ENCODE measurements at places on chromosomes 2 and 18.

- DNase-seq, result peak; percentile 41
Observed at GRCh38 chr2:241009601-241010530, 11.4 kb downstream of the SNED1 start.

GRCh38 chr2:223976635-223977226 is 19.5 kb downstream of the MRPL44 start:
- DNase-seq, result no peak

GRCh38 chr2:85579266-85579935 is 2.0 kb downstream of the VAMP8 start:
- DNase-seq, result no peak

DNA sequence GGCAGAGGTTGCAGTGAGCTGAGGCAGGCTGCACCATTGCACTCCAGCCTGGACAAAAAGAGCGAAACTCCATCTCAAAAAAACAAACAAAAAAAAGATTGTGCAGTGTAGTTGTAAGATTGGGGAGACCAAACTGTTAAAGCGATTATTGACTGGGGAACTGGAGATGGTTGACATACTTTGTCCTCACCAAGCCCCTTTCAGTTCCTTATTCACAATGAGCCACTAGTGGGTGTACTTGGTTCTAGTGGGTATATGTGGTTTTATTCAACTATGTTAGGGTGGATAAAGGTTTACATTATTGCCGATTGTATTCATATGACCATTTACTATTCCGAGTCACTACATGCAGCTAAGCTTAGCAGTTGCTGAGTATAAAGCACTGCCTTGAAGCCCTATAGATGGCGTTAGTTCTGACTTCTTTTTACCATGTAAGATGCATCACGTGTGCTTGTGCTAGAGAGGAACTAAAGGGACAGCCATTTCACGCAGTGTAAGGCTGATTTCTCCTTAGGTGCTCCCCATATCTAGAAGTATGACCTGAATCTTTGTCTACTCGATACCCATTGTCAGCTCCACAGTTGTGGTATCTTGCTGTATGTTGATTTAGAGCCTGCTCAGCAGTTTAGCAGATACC is 12.1 kb downstream of the EIF4E2 start:
- DNase-seq, result no peak

GRCh38 chr18:34521040-34521439 is 189.1 kb upstream of the DTNA start:
- no peak for DNase-seq

GRCh38 chr18:28143725-28144124 is 33.2 kb downstream of the CDH2 start:
- no peak for DNase-seq

- no peak for DNase-seq
Observed at GRCh38 chr2:230068016-230068650, 591 bp downstream of the SLC16A14 start.

- no peak for DNase-seq
Observed at GRCh38 chr2:163659224-163659623, 76.6 kb downstream of the FIGN start.

DNA sequence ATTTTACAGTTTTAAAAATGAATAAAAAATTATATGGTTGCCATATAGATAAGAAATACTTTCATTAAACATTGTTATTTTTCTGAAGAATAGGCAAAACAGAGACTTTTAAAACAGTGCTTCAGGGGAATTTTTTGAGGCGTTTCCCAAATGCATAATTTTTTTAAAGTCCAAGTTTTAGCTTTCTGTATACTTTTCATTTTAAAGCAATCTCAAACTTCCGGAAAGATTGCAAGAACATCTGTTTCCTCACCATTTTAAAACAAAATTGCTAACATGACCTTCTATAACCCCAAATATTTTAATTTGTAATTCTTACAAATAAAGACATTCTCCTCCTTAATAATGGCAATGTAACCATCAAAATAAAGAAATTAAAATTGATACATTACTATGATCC is 15.1 kb upstream of the MBD2 start:
- DNase-seq, result no peak

DNA sequence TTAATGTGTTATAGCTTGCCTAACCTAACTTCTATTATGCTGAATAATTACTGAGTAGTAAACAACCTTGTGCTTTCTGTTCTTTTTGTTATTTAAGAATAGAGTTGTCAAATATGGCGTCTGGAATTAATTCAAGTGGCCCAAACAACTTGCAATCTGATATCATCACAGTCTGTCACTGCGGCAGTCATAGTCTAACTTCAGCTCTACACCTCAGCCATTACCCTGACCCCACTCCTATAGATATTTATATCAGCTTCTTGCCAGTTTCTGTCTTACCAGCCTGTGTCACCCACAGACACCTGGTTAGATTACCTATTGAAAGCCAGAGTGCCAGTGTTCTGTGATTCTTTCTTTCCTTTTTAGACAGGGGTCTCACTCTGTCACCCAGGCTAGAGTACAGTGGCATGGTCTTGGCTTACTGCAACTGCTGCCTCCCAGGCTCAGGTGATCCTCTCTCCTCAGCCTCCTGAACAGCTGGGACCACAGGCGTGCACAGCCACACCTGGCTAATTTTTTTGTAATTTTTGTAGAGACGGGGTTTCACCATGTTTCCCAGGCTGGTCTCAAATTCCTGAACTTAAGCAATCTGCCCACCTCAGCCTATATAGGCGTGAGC is 14.1 kb upstream of the KLHL41 start:
- no peak for DNase-seq

- no peak for DNase-seq
Observed at GRCh38 chr2:181198183-181198864, 217.9 kb downstream of the UBE2E3 start.

DNA sequence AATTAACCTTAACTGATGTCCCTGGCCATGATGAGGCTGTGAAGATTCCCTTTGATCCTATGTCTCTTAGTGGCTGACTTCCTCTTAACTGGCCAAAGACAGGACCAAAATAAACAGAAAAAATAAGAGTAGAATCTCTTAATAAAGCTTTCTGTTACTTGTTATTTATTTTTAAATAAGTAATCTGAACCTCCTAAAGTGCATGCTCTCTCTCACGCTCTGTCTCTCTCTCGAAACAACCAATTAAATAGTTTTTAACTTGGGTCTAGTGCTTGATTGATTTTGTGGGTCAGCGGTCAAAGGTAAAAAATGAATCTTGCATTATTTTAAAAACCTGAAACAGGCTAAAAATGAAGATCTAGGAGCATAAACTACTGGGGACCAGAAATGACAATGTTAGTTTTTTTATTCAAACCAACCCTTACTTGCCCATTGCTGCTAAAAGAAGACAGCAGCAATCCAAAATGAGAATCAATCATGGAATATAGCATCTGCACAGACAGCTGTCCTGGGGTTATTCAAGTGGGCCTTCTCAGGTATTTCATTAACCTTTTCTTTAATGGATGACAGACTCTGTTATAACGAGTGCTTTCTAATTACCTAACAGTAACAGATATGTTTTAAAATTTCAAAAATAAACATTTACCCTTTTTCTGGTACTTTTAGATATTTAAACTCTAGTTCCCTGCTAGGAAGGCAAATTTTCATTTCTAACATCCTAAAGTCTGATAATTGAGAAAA is 11.2 kb downstream of the GAREM1 start:
- DNase-seq, result no peak

GRCh38 chr2:196171946-196172345 is 568 bp upstream of the STK17B start:
- no peak for DNase-seq

- DNase-seq, result no peak
Observed at GRCh38 chr2:144429396-144430112, 90.4 kb downstream of the ZEB2 start.

- no peak for DNase-seq
Observed at GRCh38 chr2:218362606-218363005, 5.9 kb downstream of the CATIP start.

- no peak for DNase-seq
Observed at GRCh38 chr18:63169853-63170252, 149.7 kb downstream of the BCL2 start.

GRCh38 chr18:57898506-57899124 is 95.5 kb upstream of the ATP8B1 start:
- peak; percentile 94 for DNase-seq

- no peak for DNase-seq
Observed at GRCh38 chr2:63435070-63435469, 153.2 kb downstream of the WDPCP start.

DNA sequence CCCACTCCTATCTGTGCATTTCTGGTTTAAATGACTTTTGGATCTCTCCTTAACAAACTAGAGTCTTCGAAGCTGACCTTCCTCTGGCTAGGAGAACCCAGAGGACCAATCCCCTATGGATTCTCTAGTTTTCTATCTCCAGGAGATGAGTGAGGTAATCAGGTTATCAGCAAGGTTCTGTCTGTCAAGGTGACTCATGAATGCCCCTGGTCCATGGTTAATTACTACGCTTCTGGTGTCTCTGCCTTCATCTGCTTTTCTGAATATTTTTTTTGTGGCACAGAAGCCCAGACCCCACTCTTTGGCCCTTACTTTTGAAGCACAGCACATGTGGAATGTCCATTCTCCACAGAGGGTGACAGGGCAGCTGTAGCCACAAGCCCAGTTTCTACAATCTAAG is 897.9 kb upstream of the KLHL29 start:
- no peak for DNase-seq

GRCh38 chr18:43279015-43279744 is 1.9 kb upstream of the SYT4 start:
- peak; percentile 63 for DNase-seq

GRCh38 chr2:235669983-235670962 is 176.4 kb downstream of the AGAP1 start:
- DNase-seq, result no peak

GRCh38 chr2:231348704-231349373 is 46.7 kb upstream of the B3GNT7 start:
- DNase-seq, result no peak

GRCh38 chr2:192082121-192082520 is 112.6 kb downstream of the TMEFF2 start:
- DNase-seq, result no peak

DNA sequence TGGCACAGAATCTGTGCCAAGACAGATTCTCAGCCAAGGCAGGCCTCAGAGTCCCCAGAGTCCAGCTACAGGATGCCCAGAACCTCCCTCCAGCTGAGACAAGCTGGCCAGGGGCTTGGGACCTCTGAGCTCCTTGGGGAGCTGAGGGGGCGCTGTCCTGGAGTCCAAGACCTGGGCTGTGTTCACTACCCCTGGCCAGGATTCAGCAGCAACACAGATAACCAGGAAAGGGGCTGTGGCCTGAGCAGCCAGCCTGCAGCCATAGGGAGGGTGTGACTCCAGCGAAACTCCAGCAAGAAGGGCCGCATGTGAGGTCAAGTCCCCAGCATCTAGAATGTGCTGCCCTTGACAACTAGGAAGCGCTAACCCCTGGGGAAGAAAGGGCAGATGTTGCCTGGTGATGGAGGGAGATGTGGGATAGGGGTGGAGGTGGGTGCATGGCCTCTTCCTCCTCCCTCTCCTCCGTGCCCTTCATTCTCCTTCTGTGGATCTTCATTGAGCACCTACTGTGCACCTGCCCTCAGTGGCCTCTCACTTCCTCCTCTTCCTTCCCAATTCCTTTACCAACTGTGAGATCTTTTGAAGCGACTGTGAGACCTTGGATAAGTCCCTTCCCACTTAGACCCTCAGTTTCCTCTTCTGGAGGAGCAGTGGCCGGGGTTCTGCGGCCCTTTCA is 7.7 kb upstream of the ARID5A start:
- DNase-seq, result no peak

DNA sequence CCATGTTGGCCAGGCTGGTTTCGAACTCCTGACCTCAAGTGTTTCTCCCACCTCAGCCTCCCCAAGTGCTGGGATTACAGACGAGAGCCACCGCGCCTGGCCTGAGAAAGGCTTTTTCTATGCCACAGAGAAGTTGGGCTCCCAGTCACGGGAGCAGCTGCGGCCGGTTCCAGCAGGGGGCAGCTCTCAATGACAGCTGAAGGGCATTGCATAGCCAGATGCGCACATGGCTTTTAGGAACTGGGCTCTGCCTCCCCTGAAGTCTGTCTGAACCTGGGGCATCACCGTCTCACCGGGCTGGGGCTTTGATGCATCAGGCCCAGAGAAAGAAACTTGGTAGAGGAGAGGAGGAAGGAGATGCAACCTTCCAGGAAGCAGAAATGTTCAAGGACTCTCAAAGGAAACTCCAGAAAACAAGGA is 84.2 kb upstream of the LAPTM4A start:
- DNase-seq, result peak; percentile 6

- DNase-seq, result peak; percentile 64
Observed at GRCh38 chr2:176187899-176188773, at the start of gene HOXD1. Gene HOXD1 (plus strand): TSS chr2:176188668. CDS start chr2:176188802, 134 bp downstream.

- DNase-seq, result no peak
Observed at GRCh38 chr2:37795938-37796337, 124.5 kb upstream of the CDC42EP3 start.

DNA sequence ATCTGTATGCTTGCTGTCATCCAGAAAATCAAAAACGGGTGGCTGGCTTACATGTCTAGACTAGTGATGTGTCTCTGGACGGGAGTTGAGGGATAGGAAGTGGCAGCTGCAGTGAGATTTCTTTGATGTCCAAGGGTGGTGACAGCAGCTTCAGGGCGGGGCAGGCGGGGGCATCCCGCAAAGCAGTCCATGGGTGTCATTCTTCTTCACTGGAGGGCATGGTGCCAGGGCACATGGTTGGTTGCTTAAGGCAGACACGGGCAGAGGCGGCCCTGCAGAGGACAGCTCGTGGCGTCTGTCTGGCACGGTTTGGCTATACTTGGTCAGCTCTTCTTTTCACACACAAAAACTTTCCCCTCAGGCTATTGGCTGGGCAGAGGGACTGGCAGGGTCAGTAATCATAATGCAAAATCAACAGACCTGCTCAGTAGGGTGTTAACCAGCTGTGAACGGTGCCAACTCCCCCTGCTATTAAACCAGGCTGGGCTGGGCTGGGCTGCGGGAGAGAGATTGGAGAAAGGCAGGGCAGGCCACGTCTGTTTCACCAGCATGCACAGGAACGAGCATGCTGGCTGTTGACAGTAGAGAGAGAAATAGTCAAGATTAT is 63.7 kb downstream of the COL4A3 start:
- no peak for DNase-seq

DNA sequence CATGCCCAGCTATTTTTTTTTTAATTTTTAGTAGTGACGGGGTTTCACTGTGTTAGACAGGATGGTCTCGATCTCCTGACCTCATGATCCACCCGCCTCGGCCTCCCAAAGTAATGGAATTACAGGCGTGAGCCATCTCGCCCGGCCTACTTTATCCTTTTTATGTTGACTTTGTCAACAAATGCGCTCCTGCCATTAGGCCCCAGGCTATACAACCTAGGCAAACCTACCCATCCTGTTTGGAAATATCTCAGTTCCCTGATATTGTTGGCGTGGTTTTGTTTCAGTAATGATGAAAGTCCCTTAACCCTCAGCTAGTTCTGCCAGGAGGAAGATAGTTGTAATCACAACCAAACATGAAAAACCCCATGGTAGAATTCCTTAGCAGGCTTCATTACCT is 249.4 kb upstream of the SOX11 start:
- no peak for DNase-seq
